ENCODE measurements at places on chromosomes 3 and 15. TPM values are rescaled to one million over a fixed set of nuclear protein-coding genes. Genes with fewer than 3 reads are reported as not detected.

- no peaks in the 10 kb centered on the region for H3K27me3 ChIP-seq
- DNase-seq = peak; percentile 49
- H3K36me3 ChIP-seq = no peaks in the 10 kb centered on the region
- peak overlapping the region; percentile 96 for H3K27ac ChIP-seq
- no peaks in the 10 kb centered on the region for H3K4me1 ChIP-seq
- peak overlapping the region; percentile 77 for H3K4me3 ChIP-seq
Measured at GRCh38 chr3:105367063-105367405, 325 bp downstream of the ALCAM start.

Gene RHCG
- 1.1 TPM for total RNA-seq

Gene TTLL13
- total RNA-seq = not detected

GRCh38 chr3:152183473-152183872 lies 85.3 kb upstream of the MBNL1 start:
- H3K4me3 ChIP-seq = no peak overlapping the region
- H3K27ac ChIP-seq = no peak overlapping the region
- peak; percentile 15 for DNase-seq
- H3K4me1 ChIP-seq = no peaks in the 10 kb centered on the region
- no peaks in the 10 kb centered on the region for H3K27me3 ChIP-seq
- H3K36me3 ChIP-seq = no peaks in the 10 kb centered on the region

Gene PPP1R2
- total RNA-seq = 53.4 TPM

GRCh38 chr3:119181765-119182164 lies 8.4 kb downstream of the UPK1B start:
- no peak overlapping the region for H3K4me3 ChIP-seq
- peak; percentile 66 for DNase-seq
- H3K36me3 ChIP-seq = no peaks in the 10 kb centered on the region
- H3K27ac ChIP-seq = peak overlapping the region; percentile 66

DNA sequence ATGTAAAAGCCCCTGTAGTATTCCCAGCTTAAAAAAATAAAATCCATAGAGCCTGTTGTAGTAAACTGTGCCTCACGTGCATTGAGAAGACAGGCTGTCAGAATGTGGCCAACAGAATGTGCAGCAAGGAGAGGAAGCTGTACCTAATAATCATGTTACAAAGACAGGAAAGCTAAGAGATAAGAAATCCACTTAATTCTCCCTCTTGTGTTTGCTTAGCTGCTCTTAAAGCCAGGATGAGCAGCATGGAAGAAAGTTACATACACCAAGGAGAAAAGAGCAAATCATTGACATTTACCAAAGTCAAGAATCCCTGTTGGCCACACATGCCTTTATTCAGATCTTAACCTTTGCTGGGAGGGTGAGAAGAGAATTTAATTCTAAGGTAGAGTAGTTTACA lies 85.9 kb downstream of the TNIK start:
- H3K36me3 ChIP-seq = no peaks in the 10 kb centered on the region
- H3K27me3 ChIP-seq = no peaks in the 10 kb centered on the region
- H3K4me1 ChIP-seq = peaks cover 14% of the 10 kb centered on the region
- no peak overlapping the region for H3K4me3 ChIP-seq
- DNase-seq = no peak

GRCh38 chr3:36842275-36842674 lies 77.9 kb upstream of the DCLK3 start:
- DNase-seq = no peak
- no peak overlapping the region for H3K27ac ChIP-seq
- H3K4me3 ChIP-seq = no peak overlapping the region
- peaks cover 4% of the 10 kb centered on the region for H3K36me3 ChIP-seq
- H3K27me3 ChIP-seq = no peaks in the 10 kb centered on the region

- H3K4me3 ChIP-seq = no peak overlapping the region
- no peaks in the 10 kb centered on the region for H3K36me3 ChIP-seq
- no peaks in the 10 kb centered on the region for H3K27me3 ChIP-seq
Measured at GRCh38 chr15:50100486-50100885, 18.5 kb downstream of the ATP8B4 start.

Gene RETNLB
- not detected for total RNA-seq

- no peak overlapping the region for H3K27ac ChIP-seq
- H3K4me1 ChIP-seq = no peaks in the 10 kb centered on the region
- H3K4me3 ChIP-seq = no peak overlapping the region
- H3K36me3 ChIP-seq = no peaks in the 10 kb centered on the region
- no peaks in the 10 kb centered on the region for H3K27me3 ChIP-seq
- no peak for DNase-seq
Measured at GRCh38 chr3:142863010-142863817, 25.7 kb downstream of the PCOLCE2 start.

DNA sequence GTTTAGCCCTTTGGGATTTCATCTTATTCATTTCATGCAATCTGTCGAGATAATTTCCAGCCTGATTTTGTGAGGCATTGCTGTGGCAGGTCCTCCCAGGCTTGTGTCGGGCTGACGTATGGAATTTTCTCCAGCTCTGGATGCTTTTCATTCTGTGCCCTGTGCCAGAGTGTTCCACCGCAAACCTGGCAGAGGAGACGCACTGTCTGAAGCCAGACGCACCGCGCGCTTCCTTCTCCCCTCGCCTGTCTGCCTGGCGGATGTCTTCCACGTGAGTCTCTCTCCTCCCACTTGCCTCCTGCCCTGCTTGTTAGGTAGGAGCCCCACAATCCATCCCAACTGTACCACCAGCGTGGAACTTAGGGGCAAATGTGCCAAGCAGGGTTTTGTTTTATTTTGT lies 20.1 kb upstream of the GLCE start:
- H3K4me3 ChIP-seq = no peak overlapping the region
- H3K27me3 ChIP-seq = peaks cover 4% of the 10 kb centered on the region
- no peak overlapping the region for H3K27ac ChIP-seq
- no peak for DNase-seq

Gene GUCA1C
- 0.28 TPM for total RNA-seq

Gene RTP4
- total RNA-seq = 1.8 TPM

GRCh38 chr3:25513642-25514266 lies 85.7 kb downstream of the RARB start:
- H3K36me3 ChIP-seq = no peaks in the 10 kb centered on the region
- no peak overlapping the region for H3K27ac ChIP-seq
- H3K27me3 ChIP-seq = no peaks in the 10 kb centered on the region
- no peak for DNase-seq
- no peak overlapping the region for H3K4me3 ChIP-seq
- peaks cover 14% of the 10 kb centered on the region for H3K4me1 ChIP-seq

DNA sequence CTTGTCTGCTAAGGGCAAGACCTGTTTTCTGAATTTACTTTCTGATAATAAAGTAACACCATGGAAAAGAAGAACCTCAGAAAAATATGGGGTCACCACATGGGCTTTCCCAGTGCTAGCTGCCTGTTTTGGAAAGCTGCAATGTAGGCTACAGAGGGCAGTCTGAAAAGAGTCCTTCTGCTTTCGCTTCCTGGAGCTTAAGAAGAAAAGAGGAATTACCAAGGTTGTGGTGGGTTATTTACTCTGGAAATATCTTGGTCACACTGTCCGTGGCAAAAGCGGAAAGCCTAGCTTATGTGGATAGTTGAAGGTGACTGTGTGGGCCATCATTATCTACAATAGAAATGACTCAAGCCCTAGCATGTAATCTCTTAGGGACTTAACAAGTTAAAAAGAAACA lies 31.7 kb upstream of the IP6K2 start:
- no peak for DNase-seq
- no peaks in the 10 kb centered on the region for H3K27me3 ChIP-seq
- no peak overlapping the region for H3K4me3 ChIP-seq
- H3K27ac ChIP-seq = no peak overlapping the region
- H3K4me1 ChIP-seq = no peaks in the 10 kb centered on the region
- no peaks in the 10 kb centered on the region for H3K36me3 ChIP-seq

DNA sequence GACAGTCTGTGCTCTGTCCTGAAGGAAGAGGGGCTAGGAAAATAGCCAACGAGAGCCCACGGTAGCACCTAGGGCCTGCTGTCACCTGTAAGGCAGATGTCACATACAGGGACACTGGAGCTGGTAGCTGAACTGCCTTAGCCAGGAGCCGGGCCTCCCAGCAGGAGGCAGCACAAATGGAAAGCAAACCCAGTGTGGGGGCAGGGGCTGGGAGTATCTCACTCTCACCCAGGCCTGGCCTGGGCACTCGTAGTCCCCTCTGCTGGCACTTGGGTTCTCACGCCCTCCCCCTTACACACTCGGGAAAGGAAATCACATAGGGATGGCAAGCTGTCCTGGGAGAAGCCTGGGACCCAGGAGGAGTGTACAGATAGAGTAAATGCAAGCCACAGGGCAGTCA lies 173.1 kb upstream of the CHRNA7 start:
- no peaks in the 10 kb centered on the region for H3K27me3 ChIP-seq
- H3K27ac ChIP-seq = no peak overlapping the region

Gene SLC6A20
- total RNA-seq = 9.6 TPM

Gene ANKUB1
- total RNA-seq = not detected

DNA sequence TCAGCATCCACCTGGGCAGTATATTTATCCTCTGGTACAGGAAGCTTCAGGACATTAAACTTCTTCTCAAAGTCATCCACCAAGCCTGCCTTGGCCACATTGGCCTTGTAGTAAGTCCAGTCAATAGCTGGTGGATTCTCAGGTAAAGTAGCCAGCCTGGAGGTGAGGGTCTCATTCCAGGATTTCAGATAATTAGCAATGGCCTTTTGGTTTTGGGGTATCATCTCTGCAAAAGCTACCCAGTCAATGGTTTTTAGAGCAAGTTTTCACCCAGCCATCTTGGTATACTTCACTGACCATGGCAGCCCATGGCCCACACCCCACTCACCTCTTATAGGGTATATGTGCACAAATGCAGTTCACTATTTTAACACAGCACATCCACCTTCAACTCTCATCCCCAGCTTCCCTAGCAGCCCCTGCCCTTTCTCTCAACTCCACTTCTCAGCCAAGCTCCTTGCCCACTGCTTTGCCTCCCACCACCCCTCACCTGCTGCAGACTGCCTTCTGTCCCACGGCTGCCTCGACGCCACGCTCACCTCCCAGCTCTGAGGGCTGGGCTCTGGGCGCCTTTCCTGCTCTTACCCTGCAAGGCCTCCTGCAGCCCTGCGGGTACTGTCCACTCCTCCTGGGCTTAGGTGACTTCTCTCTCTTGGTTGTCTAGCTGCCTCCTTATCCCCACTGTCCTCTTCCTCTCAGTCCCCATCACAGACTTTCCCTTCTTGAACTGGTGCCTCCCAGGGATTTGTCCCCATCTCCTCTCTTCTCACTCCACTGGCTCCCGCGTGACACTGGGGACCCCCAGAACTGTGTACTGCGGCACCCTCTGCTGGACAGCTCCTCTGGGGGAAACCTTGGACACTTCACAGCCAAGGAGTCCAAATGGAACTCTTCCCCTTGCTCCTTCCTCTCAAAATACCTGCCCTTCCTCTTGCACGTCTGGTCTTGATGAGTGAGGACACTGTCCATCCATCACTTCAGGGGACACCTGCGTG lies 1.7 kb upstream of the TGM5 start:
- no peak overlapping the region for H3K4me3 ChIP-seq
- H3K27me3 ChIP-seq = peaks cover 23% of the 10 kb centered on the region
- H3K36me3 ChIP-seq = no peaks in the 10 kb centered on the region
- no peaks in the 10 kb centered on the region for H3K4me1 ChIP-seq

- no peaks in the 10 kb centered on the region for H3K27me3 ChIP-seq
- H3K4me1 ChIP-seq = peaks cover 39% of the 10 kb centered on the region
- no peaks in the 10 kb centered on the region for H3K36me3 ChIP-seq
Measured at GRCh38 chr15:73983211-73983727, 8.8 kb downstream of the STOML1 start.

Gene ITIH1
- total RNA-seq = 120 TPM
